ENCODE measurements at places on chromosomes 2 and 18.

DNA sequence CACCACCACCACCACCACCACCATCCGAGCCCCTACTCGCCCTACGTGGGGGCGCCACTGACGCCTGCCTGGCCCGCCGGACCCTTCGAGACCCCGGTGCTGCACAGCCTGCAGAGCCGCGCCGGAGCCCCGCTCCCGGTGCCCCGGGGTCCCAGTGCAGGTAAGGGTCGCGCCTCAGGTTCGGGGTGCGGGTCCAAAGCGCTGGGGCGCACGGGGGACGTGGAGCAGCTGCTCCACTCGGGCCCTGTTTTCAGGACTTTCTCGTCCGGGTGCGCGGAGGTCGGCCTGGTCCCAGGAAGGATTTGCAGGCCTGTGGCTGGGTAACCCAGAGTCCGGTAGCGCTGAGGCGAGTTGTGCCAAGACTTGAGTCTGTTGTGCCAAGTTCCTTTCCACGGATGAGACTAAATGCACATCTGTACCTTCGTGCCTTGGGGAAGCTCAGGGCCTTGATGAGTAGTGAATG is 2.8 kb downstream of the GATA6 start:
- no peak for DNase-seq

DNA sequence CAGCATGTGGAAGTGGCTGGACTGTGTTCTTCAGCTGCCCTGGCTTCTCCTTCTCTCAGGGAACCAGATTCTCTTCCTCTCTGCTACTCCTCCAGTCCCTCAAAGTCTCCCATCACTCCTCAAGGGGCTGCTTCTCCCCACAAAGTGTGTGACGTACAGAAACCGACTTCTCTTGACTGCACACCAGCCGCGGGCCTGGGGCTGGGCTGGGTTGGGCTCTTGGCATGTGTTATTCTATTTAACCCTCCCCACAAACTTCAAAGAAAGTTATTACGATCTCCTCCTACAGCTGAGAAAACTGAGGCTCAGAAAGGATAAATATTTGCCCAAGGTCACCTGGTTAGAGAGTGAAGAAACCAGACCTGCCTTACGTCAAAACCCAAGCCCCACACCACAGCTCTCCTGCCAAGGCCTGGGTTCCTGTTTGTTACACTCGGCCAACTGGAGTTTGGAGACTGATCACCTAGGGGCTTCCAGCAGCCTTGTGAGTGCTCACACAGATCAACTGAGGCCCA is 269.0 kb downstream of the TFCP2L1 start:
- DNase-seq, result no peak

GRCh38 chr2:218897394-218898108 is 16.9 kb downstream of the WNT10A start:
- no peak for DNase-seq

DNA sequence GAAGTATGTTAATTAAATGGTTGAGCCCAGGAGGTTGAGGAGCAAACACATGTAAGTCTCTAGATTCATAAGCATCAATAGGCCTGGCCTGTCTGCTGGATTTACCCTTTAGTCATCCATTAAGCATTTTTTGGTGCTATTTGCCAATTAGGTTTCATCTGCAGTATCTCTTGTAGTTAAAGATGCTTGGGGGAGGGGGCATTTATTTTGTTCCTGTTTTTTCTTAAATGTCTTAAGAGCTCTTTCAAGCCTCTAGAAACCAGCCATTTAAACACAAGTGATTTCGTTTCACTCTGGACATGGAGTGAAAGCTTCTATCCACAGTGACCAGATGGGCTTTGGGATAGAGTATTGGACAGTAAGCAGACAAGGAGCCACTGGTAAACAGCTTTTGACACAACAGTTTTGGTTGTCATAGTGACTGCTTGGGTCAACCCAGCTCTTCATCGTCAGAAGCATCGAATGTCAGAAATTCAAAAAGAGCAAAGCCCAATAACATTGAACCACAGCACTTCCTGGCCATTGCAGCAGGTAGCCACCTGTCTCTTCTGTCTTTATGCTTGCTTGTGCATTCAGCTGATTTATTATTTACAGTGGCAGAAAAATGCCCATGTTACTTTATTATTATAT is 4.9 kb downstream of the QPCT start:
- no peak for DNase-seq

GRCh38 chr18:32200766-32201165 is 10.9 kb downstream of the MEP1B start:
- no peak for DNase-seq

- no peak for DNase-seq
These were observed 536 bp downstream of the VPS54 start for GRCh38 chr2:64018701-64019082.

GRCh38 chr2:9852881-9853280 is 9.6 kb downstream of the TAF1B start:
- no peak for DNase-seq

DNA sequence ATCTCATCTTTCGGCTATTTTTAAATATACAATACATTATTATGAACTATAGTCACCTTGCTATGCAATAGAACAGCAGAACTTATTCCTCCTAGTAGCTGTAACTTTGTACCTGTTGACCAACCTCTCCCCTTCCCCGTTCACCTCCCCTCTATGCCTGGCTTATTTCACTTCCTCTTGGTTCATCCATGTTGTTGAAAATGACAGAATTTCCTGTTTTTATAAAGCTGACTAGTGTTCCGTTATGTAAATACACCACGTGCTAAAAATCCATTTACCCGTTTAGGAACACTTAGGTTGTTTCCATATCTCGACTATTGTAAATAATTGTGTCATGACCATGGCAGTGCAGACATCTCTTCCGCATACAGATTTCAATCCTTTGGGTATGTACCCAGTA is 10.3 kb downstream of the ALPI start:
- DNase-seq, result no peak

DNA sequence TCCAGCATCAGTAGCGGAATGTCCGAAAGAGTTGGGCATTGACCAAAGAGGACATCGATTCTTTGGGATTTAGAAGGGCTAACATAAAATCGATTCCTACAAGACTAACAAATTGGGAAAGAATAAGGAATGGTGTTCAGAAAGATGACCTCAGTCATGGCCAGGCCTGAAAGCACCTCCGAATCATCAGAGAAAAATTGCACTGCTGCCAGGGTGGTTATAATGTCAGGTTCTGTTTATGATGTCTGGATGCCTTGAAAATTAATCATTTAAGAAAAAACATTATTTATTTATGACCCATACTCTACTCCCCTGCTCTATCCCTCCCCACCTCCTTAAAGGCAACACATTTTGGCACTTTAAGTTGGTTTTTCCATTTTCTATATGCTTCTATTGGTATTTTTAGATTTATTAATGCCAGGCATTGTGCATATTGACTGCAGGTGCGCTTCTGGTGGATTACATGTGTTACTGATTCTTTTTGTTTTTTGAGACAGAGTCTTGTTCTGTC is 104.7 kb downstream of the MYCN start:
- no peak for DNase-seq

DNA sequence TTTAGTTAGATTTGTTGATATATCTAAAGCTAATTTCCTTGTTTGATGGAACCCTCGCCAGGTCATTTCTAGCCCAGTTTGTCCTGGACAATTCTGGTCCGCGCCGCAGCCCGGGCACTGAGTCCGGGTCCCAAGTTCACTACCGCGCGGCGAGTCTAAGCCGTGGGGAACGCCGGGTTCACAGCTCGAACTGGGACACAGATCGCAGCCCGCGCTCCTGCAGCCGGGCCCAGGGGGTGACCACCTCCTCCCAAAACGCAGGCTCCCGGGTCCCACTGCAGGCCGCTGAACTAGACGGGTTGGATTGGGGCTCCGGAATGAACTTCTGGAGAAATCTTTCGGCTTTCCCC is 681 bp downstream of the ACADL start:
- DNase-seq, result no peak

- DNase-seq, result no peak
These were observed 307.4 kb upstream of the VWC2L start for GRCh38 chr2:214103276-214104001.

DNA sequence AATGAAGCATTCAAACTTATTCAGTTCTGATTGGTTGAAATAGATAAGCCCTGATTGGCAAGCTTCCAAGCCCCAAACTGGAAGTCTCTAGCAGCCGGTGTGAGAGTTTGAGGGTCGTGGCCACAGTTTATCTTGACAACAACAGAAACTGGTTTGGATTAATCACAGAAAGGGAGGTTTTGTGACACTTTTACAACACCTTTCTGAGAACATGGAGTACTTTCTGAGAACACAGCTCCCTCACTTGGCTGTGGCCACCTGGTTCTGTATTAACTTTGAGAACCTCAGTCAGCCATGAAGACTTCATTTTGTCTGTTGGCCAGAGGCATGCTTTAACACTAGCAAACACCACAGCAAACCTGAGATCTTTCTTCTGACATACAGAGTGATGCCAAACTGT is 280.7 kb upstream of the VWC2L start:
- no peak for DNase-seq
